ENCODE measurements at places on chromosomes 6 and 20. TPM values are rescaled to one million over a fixed set of nuclear protein-coding genes. Genes with fewer than 3 reads are reported as not detected.

- H3K27me3 ChIP-seq, result no peaks in the 10 kb centered on the region
- no peak for DNase-seq
- no peaks in the 10 kb centered on the region for H3K4me1 ChIP-seq
- no peak overlapping the region for H3K4me3 ChIP-seq
- no peaks in the 10 kb centered on the region for H3K36me3 ChIP-seq
Measured at GRCh38 chr6:73064266-73064665, 161.0 kb downstream of the KHDC1L start.

GRCh38 chr6:110211753-110212152, 31.5 kb downstream of the CDC40 start:
- H3K4me1 ChIP-seq, result no peaks in the 10 kb centered on the region
- no peak overlapping the region for H3K27ac ChIP-seq
- DNase-seq, result no peak

DNA sequence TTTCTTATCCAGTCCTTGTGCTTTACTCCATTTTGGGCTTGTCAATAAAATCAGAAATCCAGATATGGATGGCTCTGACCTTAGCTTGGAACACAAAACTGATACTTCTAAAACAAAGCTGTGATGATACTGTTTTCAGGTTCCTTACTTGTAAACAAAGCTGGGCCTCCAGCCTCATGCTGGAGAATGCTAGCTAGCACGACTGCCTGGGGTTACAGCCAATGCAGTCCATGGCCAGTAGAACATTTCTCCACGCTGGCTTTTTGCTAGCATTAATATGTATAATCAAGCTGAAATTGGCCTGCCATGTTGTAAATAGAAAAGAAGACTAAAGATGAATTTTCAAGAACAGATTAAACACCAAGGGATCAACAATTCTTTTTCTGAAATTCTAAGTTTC, 63.9 kb downstream of the MTHFD1L start:
- H3K27me3 ChIP-seq, result no peaks in the 10 kb centered on the region
- H3K4me1 ChIP-seq, result peaks cover 13% of the 10 kb centered on the region
- no peak overlapping the region for H3K4me3 ChIP-seq
- no peaks in the 10 kb centered on the region for H3K36me3 ChIP-seq
- H3K27ac ChIP-seq, result peak overlapping the region; percentile 8

DNA sequence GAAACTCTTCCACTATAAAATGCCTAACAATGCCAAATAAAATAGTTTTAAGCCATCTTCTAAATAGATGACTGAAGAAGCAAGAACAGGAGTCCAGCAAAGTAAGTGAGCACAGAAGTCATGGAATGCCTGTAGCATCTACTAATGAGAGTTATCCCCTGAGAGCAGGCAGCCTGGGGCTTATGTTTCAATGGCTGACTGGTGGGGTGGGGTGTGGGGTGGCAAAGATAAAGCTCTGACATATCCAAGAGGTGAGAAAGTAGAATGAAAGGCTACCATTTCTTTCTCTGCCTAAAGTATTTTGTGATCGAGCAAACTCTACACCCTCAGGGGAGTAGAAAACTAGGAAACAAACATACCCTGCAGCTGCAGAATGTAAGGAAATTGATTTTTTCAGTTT, 348.8 kb downstream of the TFAP2B start:
- no peaks in the 10 kb centered on the region for H3K4me1 ChIP-seq
- no peak overlapping the region for H3K4me3 ChIP-seq
- no peak overlapping the region for H3K27ac ChIP-seq
- no peak for DNase-seq
- no peaks in the 10 kb centered on the region for H3K27me3 ChIP-seq

Gene TRIM40
- not detected for total RNA-seq

Gene SYNDIG1
- 14.1 TPM for total RNA-seq

Data from heart left ventricle (tissue), 16 donors.